CD4-positive, CD25-positive, alpha-beta regulatory T cell (primary cell): ENCODE measurements at places on chromosomes 7 and 10. TPM values are rescaled to one million over a fixed set of nuclear protein-coding genes. Genes with fewer than 3 reads are reported as not detected.

- DNase-seq, result no peak
- no peak overlapping the region for H3K27ac ChIP-seq
- no peaks in the 10 kb centered on the region for H3K27me3 ChIP-seq
- no peaks in the 10 kb centered on the region for H3K4me1 ChIP-seq
- H3K4me3 ChIP-seq, result no peak overlapping the region
- H3K36me3 ChIP-seq, result no peaks in the 10 kb centered on the region
Measured at GRCh38 chr10:30897547-30897946, 134.1 kb downstream of the ZNF438 start.

Gene RNF148
- not detected for total RNA-seq

Gene UTF1
- not detected for total RNA-seq

Gene TAS2R3
- 0.59 TPM for total RNA-seq

GRCh38 chr7:106065575-106066500, 46.3 kb downstream of the SYPL1 start:
- no peak overlapping the region for H3K4me3 ChIP-seq
- H3K36me3 ChIP-seq, result no peaks in the 10 kb centered on the region
- H3K4me1 ChIP-seq, result peaks cover 4% of the 10 kb centered on the region
- H3K27ac ChIP-seq, result no peak overlapping the region

- no peak overlapping the region for H3K4me3 ChIP-seq
- DNase-seq, result no peak
- H3K27ac ChIP-seq, result no peak overlapping the region
Measured at GRCh38 chr7:30934732-30935568, 23.3 kb downstream of the AQP1 start.

Gene FAS
- total RNA-seq, result 169 TPM

Gene GLI3
- total RNA-seq, result not detected

GRCh38 chr7:148379677-148380076, 210.9 kb upstream of the C7orf33 start:
- H3K27ac ChIP-seq, result no peak overlapping the region
- no peaks in the 10 kb centered on the region for H3K36me3 ChIP-seq
- no peak overlapping the region for H3K4me3 ChIP-seq
- no peaks in the 10 kb centered on the region for H3K4me1 ChIP-seq
- no peak for DNase-seq

DNA sequence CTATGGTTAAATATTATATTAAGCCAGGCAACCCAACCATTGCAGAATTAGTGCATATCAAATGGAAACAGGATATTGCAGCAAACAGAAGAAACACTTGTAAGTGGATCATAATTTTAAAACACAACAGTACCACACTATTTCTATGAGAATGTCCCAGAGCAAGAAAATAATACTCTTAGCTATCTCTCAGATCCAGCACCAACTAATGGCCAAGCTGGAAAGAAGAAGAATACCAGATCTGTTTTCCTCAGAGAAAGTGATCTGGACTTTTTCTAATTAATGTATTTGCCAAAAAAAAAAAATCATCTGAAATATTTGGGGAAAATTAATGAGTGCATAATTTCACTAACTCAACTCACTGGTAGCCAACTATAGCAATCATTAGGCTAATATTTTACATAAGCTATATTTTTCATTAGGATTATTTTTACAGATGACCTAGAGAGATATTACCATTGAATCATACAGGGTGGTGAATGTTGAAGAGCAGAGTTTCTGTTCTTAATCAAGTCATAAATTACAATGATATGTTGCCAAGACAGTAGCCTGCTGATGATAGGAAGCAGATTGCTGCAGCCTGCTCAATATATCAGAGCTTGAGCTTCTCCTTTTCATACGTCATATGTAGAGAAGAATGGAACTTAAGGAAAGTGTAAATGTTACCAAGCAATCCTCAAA, 995.4 kb upstream of the LRRN3 start:
- no peak overlapping the region for H3K4me3 ChIP-seq
- H3K4me1 ChIP-seq, result no peaks in the 10 kb centered on the region
- H3K27ac ChIP-seq, result no peak overlapping the region

DNA sequence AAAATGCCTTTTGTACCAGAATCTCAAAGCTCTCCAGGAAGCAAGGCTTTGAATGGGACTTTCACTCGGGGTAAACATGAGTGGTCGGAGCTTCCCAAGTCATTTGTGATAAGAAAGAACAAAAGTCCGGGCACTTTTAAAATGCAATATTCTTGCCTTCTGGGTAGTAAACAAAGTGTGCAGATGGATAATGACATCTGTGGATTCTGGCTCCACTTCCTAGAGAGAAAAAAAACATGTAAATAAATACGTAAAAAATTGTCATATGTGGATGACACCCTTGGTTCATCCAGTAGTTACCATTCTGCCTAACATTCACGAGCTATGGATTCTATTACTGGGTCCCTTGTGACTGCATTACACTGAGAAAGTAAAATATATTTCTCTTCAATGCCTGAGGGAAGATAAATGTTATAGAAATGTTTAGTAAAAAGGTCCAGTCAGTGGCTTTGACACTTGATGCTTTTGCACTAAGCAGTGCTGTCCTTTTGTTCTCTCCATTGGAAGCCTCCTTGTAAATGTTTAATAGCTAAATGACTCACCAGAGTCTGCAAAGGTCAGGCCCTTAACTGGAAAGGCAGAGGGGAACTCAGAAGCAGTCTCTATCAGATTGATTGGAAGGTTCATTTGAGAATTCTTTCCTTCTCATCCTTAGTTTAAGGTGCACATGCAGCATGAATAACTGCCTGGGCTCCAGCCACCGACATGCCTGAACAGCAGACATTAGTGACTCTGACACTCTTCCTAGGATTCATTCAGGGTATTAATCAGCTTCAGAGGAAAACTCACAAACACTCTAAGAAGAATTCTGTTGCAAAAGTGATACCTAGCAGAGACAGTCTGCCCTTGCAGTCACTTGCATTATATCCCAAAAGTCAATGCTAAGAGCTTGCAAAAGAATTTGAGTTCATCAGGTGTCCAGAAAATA, 11.7 kb upstream of the EDRF1 start:
- peaks cover 5% of the 10 kb centered on the region for H3K27me3 ChIP-seq
- no peaks in the 10 kb centered on the region for H3K4me1 ChIP-seq
- H3K27ac ChIP-seq, result no peak overlapping the region
- no peak for DNase-seq
- H3K36me3 ChIP-seq, result no peaks in the 10 kb centered on the region
- no peak overlapping the region for H3K4me3 ChIP-seq

- H3K27me3 ChIP-seq, result no peaks in the 10 kb centered on the region
- H3K4me1 ChIP-seq, result peaks cover 77% of the 10 kb centered on the region
- H3K36me3 ChIP-seq, result peaks cover 52% of the 10 kb centered on the region
- DNase-seq, result no peak
Measured at GRCh38 chr10:32046151-32046550, 10.1 kb downstream of the KIF5B start.

Gene IFIT2
- total RNA-seq, result 10.0 TPM
